ENCODE measurements at places on chromosomes 2 and 18.

DNA sequence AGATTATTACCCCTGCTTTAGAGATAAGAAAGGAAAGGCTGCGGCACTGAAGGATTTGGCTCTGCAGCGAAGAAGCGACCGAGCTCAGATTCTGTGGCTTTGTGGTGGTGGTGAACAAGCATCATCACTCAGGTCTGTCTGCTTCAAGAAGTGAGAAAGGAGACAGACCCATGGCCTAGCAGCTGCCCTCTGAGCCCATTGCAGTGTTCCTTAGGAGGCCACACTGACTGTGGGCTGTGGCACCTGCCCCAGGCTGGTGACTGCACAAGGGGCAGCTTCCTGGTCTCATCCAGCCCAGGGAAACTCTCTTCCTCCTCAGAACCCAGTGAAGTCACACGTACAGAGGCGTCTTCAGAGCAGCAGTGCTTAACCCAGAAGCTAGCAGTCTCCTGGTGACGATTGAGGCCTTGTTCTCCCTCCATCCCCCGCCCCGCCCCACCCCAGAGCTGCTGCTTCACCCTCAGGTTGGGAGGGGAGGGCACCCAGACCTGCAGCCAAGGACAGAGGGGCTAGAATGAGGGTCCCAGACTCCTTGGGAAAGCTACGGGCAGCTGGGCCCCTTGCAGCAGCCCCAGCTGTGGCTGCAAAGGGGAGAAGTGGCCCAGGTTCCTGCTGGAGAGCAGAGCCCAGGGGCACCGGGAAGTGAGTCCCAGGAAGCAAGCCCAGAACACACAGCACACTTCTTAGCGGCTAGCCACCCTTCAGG is 22.2 kb downstream of the BIN1 start:
- DNase-seq, result no peak

DNA sequence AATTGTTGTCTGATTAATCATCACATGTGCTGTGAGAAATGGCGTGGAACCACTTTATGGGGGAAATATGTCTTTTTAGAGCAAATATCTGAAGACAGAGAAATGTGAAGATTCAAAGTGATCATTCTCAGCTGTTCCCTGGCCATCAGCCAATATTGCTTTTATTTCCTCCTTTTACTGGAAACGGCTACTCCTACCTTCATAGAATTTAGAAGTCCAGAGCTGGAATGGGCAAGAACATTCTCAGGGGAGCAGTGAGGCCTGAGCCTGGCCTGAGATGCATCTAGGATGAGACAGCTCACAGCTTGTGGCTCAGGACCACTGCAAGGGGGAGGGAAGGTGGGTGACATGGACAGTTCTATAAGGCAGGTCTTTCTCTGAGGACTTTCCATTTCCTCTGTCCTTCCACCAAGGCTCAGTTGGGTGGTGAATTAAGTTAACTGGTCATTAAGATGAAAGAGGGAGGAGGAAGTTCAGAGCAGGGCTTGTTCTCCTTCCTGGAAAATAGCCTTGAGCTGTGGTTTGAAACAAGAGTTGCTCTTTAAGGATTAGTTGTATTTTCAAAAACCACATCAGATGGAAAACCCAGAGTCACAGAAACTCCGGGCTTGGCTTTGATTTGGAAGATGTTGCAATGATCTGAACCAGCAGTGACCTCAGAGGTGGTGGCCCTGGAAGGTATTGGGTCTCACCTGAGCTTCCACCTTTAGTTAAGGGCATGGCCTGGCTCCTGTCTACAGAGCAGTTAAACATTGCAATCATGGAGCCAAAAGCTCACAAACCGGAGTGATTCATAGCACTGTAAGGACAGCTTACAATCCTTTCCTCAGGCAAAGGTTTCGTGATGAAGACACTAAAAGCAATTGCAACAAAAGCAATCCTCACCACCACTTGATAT is 144.3 kb downstream of the VAPA start:
- DNase-seq, result peak; percentile 69

DNA sequence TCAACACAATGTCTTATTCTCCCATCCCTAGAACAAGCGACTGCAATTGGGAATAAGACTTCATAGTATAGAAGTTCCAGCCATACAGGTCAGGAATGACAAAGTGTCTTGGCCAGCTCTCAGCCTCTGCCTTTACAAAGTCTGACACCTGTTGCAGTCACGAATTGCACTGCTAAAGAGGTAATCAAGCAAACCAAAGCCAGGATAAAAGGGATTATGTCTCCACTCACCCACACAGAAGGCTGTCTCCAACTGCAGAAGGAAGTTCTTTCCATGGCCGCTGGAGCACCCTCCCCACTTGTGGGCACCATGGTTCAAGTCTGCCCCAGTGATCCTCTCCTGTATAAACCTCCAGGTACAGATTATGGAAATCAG is 114.8 kb upstream of the PKDCC start:
- DNase-seq, result no peak

DNA sequence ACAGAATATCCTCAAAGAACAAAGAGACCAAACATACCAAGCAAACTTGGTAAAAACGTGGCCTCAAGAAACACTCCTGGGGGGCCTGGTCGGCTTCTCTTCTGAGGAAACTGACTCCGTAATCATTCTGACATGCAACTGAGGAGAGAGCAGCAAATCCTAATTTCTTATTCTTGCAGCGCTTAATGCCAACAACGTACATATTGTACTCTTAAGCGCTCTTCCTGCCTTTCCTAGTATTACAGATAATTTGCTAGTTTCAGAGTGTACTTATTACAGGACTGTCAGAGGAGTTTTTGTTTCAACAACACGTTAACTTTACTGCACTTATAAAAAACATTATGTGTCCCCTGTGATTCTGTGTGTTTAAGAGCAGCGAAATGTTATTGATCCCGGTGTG is 64.9 kb downstream of the ZNF521 start:
- no peak for DNase-seq

DNA sequence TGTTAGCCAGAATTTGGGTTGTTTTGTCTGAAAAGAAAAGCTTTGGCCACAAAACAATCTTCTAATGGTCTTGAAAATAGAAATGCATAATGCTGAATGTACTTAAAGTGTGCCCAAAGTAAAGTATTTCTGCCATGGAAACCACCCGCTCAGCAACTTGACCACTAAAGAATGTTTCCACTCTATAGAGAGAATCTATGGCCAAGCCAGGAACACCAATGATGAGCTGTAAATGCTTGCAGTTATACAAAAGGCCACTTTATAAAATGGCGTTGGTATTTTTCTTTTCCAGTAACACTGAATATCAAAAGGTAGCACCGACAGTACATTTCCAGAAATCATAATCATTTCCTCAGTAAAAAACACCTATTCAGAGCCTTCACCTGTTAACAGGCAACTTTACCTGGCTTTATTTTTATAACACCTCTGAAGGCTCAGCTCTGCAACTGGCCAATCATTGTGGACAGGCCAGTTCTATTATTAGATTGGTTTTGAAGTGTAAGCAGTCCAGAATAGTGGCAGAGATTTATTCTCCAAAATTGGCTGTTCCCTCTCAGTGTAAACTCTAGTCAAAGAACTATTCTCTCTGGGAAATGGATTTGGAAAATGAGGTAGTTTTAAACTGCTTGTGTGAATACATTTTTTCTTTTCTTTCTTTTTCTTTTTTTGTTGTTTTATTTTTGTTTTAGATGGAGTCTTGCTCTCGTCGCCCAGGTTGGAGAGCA is 36.1 kb downstream of the SLC40A1 start:
- no peak for DNase-seq

DNA sequence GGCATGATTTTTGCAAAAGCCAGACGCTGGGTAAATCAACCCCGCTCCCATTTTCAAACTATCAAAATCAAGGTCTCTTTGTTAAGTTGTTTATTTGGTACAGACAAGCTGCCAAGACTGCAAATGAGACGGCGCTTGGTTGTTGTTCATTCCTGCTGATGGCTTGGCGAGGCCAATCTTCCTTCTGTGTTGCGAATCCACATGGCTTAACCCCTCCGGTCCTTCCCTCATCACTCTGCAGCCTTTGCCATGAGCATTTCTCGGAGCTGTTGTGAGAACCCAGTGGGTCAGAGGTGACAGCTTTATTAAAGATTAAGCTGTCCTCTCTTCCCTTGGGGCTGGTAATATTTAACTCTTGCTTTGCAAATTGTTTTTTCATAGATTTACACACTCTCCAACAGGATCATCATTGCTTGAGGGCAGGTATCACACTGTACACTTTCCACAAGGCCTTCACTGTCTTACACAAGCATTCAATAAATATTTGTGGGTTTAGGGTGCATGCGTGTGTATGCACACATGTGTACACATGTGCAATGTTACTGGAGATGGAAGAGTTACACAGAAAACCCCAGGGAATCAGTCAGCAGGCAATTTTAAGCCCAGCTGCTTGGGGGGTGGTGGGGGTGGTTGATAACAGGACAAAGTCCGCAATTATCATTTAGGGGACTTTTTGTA is 27.8 kb upstream of the KCNF1 start:
- DNase-seq, result no peak

DNA sequence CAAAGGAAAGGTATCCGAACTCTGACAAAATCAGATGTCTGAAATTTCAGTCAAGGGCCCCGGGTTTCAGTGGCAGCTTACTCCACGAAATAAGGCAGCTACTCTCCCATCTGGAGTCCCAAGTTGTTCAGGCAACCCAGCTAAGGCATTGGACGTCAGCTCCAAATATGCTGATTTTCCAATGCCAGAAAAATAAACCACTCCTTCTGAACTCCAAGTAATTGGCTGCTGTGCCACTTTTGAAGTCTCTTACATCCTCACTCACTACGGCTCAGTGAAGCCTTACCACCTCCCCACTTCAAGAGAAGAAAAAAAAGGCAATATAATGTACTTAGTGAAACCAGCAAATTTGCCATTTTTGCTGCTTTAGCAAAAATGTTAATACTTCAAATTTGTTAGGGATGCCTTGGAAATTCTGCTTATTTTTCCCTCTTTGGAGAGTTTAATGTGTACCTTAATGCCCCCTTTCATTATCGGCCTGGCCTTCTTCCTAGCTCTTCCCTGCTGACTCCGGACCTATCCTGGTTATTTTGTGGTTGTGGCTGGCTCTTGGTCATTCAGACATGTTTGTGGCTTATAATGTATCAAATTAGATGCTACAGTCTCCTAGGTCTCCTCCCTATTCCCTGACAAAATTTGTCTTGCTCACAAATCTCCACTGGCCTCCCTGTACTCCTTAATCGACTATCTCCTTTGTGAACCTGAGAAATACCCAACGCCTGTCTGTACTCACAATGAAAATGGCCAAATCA is 589.2 kb upstream of the ZEB2 start:
- DNase-seq, result no peak

GRCh38 chr2:88133875-88134274 is 6.0 kb upstream of the FABP1 start:
- DNase-seq, result no peak

DNA sequence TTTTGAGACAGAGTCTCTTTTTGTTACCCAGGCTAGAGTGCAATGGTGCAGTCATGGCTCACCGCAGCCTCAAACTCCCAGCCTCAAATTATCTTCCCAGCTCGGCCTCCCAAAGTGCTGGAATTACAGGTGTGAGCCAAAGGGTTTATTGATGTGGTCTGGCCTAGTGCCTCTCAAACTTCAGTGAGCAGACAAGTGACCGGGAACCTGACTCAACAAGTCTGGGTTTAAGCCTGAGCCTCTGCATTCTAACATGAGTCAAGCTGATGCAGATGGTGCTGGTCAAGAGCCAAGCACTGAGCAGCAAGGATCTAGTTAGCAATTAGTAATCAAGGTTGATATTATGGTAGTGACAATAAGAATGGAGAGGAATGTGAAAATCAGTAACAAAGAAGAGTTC is 21.3 kb downstream of the CDK15 start:
- DNase-seq, result no peak

- no peak for DNase-seq
These were observed 1870.4 kb upstream of the CELF4 start for GRCh38 chr18:39435996-39436395.

- DNase-seq, result no peak
These were observed 71.6 kb upstream of the L3MBTL4 start for GRCh38 chr18:6486313-6486712.

DNA sequence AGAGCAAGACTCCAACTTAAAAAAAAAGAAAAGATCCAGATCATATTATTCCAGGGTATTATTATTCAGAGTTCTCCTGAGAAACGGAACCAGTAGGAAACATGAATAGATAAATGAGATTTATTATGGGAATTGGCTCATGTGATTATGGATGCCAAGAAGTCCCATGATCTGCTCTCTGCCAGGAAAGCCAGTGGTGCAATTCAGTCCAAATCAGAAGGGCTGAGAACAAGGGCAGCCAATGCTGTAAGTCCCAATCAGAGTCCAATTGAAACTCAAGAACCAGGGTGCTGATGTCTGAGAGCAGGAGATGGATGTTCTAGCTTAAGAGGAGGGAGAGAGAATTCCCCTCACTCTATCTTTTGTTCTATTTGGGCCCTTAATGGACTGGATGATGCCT is 7.8 kb downstream of the SCYGR2 start:
- no peak for DNase-seq

- peak; percentile 87 for DNase-seq
These were observed 17.0 kb upstream of the BCL2 start for GRCh38 chr18:63336366-63337099.

GRCh38 chr2:39881494-39881893 is 102.4 kb upstream of the THUMPD2 start:
- no peak for DNase-seq

DNA sequence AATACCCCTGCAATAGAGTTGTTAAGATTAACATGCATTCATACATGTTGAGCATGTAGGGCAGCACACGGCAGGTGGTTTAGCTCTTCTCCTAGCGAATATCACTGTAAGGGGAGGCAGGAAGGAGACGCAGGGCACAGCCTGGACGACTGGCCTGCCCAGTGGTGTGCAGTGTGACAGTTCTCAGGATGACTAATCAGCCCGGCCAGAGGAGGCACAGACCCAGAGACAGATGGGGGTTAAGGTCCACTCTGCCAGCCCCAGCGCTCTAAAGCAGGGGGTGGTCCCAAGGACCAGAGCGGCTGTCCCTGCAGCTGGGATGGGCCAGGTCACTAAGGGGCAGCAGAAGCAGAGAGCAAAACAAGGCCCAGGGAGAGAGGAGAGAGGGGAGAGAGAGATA is 63.7 kb downstream of the RNF152 start:
- no peak for DNase-seq

DNA sequence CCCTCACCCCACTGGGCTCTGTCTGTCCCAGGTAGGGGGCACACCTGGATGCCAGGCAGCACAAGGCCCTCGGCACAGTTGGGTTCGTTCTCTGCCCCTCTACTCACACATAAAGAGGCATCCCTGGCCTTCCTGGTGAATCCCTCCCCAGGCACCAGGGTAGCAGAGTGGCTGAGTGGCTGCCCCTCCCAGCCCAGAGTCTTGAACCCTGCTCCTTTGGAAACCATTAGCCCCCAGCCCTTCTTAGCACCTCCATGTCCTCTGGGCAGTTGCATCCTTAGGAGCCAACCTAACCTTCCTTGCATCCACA is 2.0 kb downstream of the GPC1 start:
- no peak for DNase-seq

DNA sequence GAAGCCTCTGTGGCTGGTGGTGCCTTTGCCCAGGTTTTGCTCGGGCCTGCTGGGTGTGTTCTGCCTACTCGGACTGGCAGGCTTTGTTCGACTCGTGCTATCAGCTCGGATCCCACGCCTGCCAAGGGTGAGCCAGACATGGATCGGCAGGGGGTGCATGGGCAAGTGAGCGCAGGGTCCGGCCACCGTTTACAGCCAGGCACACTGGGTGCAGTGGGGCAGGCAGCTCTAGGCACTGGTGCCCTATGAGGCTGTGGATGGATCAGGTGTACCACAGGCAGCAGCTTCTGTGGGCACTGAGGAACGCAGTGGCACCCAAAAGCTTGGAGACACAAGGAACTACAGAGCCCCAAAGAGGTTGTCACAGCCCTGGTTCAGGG is 25.6 kb downstream of the MARCHF7 start:
- no peak for DNase-seq

GRCh38 chr2:237143676-237144440 is 58.2 kb downstream of the COPS8 start:
- peak; percentile 67 for DNase-seq

GRCh38 chr2:66573821-66574233 is 138.9 kb downstream of the MEIS1 start:
- no peak for DNase-seq

Measured in GM04503 (cell line).